ENCODE measurements at places on chromosomes 2 and 18. TPM values are rescaled to one million over a fixed set of nuclear protein-coding genes. Genes with fewer than 3 reads are reported as not detected.

The FAM124B gene
- total RNA-seq = not detected

The PLEKHM3 gene
- 4.9 TPM for total RNA-seq

GRCh38 chr2:52874466-52875106 lies 893.0 kb upstream of the CHAC2 start:
- DNase-seq = no peak

- DNase-seq = no peak
These were observed 150.6 kb downstream of the TMX3 start for GRCh38 chr18:68564351-68564750.

- no peak for DNase-seq
These were observed 15.0 kb downstream of the SLC3A1 start for GRCh38 chr2:44290261-44290660.

DNA sequence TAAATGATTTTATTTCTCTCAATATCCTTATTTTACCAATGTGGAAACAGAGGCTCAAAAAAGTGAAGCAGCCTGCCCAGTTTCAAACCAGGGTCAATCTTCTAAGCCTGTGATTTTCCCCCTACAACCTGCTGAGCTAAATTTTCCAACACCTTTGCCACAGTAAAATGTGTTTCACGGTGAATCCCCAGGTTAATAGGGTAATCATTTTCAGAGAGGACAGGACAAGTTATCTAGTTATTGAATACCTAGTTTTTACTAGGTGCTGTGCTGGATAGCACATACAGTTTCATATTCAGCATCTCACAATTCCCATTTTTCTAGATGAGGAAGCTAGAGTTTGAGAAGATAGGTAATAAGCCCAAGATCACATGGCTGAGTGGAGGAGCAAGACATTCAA lies 236.6 kb downstream of the PTH2R start:
- DNase-seq = no peak

The SKOR2 gene
- not detected for total RNA-seq

The TLX2 gene
- not detected for total RNA-seq

DNA sequence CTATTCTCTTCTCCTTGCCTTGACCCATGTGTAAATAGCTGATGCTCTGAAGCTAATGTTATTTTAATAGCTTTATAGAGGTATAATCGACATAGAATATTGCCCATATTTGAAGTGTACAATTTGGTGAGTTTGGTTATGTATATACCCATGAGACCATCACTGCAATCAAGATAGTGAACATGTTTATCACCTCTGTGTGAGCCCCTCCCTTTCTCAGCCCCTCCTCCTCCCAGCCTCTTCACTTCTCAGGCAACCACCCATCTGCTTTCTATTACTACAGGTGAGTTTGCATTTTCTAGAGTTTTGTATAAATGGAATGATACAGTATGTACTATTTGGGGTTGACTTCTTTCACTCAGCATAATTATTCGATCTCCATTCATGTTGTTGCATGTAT lies 181.1 kb downstream of the INO80D start:
- DNase-seq = no peak
